AML-193 (cell line): ENCODE measurements at places on chromosomes 16 and 17.
A peak's percentile ranks its signal among the peaks of the same experiment; 100 is the strongest.

DNA sequence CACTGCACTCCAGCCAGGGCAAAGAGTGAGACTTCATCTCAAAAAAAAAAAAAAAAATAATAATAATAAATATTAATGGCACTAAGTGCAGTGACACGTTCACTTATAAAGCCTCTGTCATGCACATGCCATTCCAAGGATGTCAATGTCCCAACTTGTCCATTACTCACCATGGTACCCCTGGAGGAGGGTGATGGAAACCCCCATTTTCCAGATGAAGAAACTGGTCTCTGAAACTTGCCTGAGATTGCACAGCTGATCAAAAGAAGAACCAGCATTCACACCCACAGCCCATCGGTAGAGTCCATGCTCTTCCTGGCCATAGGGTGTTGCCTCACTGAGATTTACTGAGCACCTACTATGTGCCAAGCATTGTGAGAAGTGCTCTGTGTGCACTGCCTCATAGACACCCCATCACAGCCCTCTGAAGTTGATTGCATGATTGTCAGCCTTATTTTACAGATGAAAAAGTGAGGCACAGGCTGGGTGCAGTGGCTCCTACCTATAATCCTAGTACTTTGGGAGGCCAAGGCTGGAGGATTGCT is 123.7 kb downstream of the ABCC1 start:
- no peak for DNase-seq

DNA sequence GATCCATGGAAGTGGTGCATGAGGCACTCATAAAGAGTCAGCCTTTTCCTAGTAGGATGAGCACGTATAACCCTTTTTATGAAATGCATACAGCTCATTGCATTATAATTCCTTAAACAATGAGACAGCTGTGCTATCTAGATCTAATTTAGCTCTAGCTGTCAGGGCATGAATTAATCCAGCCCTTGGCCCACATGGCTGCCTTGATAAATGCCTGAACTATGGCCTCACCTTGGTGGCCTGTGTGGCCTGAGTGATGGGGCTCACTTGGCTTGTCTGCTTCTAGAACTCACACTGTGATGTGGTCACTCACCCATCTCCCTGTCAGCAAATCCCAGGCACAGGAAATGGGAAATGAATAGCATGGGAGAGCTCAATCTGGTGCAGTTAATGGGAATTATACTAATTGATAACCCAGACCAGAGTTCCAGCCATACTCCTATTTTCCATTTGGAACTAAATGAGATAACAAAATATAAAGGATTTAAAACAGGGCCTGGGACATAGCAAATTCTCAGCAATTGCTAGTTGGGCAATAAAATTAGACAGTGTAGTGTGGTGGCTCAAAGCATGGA is 153.6 kb downstream of the HS3ST2 start:
- DNase-seq: no peak

DNA sequence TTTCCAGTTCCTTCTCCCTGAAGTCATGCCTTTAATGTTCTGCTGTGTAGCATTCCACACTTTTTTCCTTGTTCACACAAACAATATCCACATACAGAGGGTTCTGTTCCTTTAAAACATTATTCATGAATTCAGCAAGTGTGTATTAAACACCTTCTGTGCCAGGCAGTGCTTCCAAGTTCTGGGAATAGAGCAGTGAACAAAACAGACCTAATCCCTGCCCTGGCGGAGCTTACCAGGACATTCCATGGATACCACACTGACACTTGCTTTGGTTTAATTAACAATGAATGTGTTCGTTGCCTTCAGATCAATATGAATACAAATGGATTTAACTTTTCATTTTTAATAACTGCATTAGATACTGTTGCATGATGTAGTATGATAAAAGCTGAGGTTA is 57.9 kb upstream of the CLEC19A start:
- DNase-seq: no peak

DNA sequence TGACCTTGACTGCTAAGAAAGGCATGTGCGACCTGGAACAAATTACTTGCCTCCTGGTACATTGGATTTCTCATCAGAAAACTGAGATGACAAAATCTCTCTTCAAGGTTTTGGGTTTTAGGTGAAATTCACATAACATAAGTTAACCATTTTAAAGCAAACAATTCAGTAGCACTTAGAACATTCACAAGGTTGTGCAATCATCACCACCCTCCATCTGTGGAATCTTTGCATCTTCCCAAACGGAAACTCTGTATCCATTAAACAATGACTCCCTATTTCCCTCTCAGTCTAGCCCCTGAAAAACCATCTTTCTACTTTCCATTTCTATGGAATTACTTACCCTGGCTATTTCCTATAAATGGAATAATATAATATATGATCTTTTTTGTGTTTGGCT is 42.2 kb upstream of the BRD7 start:
- no peak for DNase-seq

DNA sequence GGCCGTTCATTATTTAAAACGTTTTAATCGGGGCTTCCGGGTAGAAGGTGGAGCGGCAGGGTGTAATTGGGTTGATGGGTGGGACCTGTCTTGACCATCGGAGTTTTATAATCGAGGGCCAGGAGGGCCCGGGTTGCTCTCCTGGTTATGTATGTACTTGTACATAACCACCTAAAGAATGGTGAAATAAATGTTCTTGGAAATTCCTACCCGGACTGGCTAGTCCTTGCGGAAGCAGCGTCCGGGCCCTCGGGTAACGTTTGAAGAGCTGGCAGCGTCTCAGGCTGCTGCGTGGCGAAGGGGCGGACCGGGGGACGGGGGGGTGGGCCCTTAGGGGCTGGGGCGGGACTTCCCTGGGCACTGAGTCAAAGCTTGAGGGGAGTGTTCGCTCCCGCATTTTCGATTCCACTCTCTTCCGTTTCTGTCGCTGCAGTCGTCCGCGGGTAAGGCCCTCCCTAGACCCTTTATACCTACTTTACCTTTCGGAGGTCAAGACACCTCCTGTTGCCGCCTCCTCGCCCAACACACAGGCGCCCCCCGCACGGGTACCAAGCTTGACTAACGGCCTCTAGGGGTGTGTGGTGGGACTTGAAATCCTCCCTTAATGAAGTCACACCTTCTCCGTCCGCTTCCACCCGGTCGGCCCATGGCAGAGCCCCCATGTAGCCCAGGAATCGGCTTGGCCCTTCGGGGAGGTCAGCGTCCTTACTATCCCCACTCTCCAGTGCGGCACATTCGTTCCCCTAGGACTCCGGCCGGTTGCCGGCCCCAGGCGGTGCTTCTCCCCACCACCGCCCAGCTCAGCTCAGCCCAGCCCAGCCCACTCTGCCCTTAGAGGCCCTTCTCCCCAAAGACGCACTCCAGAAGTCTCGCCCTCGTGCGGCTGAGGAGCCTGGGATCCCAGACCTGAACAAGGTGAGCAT is at the start of gene TMEM106A:
TSS of gene TMEM106A (plus strand) at position 396 of the 923 bp plus-strand sequence. CDS start 1,167 bp downstream, outside the sequence.
- DNase-seq: peak; percentile 72

DNA sequence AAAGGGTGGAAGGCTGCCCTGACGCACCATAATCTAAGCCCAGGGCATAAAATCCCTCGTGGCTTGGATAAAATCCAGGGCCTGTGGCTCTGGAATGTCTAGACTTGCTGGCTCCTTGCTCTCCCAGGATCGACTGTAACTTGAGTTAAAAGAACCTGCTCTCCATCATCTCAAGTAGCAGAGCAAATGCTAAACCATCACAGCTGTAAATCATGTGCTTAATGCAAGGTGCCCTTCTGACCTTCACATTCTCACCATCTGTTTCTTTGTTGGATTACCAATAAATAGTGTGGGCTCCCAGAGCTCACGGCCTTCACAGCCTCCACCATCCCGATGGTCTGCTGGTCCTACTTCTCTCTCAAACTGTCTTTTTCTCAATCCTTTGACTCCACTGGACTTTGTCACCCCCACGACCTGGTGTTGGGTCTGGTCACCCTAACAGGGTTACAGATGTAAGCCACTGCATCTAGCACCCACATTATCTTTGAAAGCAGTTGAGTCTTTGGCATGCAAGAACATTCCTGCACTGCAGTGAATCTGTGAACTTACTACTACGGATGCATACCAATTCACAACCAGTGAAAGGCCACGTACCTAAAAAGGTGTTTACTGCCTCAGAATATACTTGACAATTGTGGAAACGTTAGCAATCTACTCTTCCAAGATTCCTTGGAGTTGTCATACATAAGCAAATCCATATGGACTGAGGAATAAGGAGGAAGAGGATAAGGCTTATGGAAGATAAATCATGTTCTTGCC is 15.3 kb downstream of the RSL1D1 start:
- DNase-seq: no peak

- DNase-seq: no peak
Observed at GRCh38 chr17:81916234-81917001, 1.6 kb downstream of the SIRT7 start.

DNA sequence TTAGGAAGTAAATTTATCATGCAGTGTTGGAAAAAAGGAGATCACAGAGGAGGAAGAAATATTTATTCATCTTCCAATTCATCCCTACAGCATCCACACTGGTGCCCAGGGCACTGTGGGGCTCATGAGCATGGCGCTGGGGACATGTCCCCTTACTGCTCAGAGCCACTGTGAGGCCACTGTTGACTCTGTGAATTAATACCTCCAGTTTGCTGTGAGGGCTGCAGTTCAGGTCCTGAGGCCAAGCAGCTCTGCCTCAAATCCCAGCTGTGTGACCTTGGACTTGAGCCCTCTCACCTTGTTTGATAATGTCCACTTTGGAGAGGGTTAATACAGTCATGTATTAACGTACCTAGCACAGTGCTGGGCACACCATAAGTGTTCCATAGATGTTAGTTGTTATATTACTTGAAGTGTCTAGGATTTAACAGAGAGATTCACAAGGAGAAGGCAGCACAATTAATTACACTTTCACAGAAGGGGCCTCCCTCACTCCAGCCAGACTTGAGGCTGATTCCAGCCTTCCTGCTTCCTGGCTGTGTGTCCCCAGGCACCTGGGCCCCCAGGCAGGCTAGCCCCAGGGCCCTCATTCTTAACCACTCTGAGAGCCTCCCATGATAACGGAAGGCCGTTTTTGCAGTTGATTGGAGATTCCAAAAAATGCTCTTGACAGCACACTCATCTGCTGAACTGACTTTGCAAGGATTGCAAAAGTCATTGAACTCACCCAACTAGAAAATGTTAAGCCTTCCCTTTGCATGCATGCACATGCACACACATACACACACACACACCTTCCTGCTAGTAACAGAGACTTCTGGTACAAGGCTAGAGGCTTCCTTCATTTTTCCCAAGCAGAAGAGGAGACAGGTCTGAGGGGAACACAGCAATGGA is 29.4 kb downstream of the KATNIP start:
- no peak for DNase-seq

GRCh38 chr17:48357779-48358602 is 72.0 kb downstream of the SKAP1 start:
- DNase-seq: no peak

DNA sequence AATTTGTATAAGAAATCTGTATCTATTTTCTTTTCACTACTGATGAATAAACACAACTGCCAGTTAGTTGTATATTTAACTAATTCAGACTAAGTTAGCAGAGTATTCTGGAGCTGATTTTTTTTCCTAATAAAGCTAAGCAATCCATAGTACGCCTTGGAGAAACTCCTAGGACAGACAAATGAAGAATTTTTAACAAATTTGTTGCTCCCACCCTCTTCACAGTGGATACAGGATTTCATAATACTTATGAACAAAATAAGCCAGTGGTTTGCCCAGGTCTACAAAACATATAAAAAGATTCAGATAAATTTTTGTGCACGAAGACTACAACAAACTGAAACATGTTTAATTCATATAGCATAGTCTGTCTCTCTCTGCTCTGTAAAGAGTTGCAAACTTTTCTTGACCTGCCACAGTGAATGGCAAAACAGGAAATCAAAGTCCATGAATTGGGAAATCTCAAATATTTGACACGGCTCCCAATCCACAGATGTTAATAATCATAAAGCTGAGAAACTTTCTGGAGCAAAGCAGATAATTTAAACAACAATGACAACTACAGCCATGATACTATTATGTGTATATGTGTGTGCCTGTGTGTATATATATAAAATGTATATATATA is 594 bp upstream of the ABCA6 start:
- DNase-seq: no peak

- DNase-seq: no peak
Observed at GRCh38 chr17:7384489-7385081, 3.7 kb downstream of the TNK1 start.

DNA sequence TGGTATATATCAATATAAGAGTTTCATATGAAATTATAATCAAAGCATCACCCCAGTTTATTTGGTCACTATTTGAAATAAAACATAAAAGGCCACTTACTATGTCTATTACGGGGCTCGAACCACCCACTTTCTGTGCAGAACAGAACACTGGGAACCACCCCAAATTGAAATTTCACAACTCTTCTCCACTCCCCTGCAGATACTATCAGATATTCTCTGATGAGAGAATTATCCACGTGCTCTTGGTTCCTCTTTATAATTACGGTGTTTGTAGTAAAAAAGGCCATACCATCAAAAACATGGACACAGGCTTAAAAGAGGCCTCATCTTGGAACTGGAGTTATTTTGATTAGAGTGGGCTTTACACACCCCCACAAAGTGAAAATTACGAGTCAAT is 82.8 kb downstream of the WDR59 start:
- DNase-seq: no peak

DNA sequence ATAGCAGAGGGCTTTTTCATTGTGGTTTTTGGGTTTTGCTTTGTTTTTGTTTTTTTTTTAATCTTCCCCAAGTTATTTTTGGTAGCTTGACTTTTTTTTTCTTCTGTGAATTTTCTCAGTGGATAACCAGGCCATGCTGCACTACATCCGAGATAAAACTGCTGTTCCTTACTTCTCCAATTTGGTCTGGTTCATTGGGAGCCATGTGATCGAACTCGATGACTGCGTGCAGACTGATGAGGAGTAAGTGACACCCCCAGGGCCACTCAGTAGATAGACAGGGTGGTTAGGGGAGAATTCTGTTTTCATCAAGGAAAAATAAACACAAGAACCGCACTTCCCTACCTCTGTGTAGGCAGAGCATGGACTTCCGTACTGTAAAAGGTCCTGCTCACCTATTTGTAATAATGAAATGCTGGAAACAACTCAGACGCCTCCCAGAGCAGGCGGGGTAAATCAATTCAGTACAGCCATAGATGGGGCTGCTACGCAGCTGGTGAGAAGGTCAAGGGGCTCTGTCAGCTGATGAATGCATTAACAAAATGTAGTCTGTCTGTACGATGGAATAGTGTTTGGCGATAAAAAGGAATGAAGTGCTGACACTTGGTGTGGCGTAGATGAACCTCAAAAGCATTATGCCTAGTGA is 28.6 kb downstream of the CLEC16A start:
- no peak for DNase-seq

DNA sequence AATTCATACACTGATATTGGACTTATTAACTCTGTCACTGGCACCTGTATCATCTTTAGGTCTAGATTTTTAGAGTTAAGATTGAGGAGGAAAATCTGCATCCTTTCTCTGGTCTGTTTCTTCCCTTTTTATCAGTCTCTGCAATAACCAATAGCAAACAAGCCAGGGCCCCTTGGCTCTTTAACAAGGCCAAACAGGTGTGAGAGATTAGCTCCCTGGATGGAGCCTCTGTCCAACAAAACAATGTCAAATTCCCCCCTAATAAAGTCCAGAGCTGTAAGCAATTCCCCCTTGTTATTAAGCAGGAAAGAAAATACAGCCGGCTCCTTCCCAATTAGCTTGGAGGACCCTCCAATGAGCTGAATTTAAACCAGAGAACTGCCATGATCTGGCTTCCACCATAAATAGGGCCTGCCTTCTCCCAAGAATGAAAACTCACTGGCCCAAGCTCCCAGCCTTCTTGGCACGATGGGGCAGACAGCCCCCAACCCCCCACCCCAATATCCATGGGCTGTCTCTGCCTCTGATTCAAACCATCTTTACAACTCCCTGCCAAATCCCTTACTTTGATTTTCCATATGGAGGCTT is 56.1 kb upstream of the SOX9 start:
- no peak for DNase-seq
